ENCODE measurements at places on chromosomes 6 and 20.

DNA sequence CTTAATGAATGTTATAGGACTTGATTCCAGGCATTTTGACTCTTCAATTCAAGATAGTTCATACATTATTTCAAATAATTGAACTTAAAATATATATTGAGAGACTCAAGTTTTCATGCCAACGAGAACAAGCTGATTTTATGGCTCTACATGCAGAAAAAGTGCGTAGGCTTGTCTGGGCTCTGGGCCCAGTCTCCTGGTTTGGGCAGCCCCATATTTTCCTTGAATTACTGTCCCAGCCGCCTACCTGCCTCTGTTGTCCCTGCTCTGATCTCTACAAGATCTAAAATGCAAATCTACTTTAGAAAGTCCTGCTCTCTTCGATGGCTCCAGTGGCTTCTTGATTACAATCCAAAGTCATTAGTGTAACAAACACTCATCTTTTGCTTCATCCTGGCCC is 537.4 kb upstream of the CHD6 start:
- DNase-seq = no peak

DNA sequence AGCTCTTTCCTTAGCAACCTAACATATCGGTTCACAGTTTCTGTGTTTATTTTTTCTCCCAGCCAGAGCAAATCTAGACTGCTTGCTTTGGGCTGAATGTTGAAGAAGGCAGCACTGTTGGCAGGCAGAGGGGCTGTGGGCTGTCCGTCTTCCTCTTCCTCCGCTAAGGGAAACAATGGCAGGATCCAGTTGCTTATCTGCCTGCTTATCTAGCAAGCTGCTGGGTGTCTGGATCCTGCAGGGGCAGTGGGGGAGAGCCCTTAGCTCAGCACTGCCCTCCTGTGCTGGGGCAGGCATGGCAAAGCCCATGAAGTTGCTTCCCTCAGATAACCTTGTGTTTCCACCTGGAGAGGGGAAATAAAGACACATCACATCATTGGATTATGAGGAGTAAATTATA is 92.7 kb upstream of the CD93 start:
- DNase-seq = no peak

- no peak for DNase-seq
Measured at GRCh38 chr6:139964737-139965136, 590.3 kb upstream of the CITED2 start.

- DNase-seq = no peak
Measured at GRCh38 chr6:75282706-75283105, 1.9 kb downstream of the TMEM30A start.

- no peak for DNase-seq
Measured at GRCh38 chr6:145336119-145336518, 399.2 kb downstream of the EPM2A start.

GRCh38 chr6:74534465-74535211 is 671.2 kb downstream of the COL12A1 start:
- DNase-seq = peak; percentile 71

GRCh38 chr20:219290-220115 is 7.6 kb upstream of the DEFB129 start:
- DNase-seq = peak; percentile 12

DNA sequence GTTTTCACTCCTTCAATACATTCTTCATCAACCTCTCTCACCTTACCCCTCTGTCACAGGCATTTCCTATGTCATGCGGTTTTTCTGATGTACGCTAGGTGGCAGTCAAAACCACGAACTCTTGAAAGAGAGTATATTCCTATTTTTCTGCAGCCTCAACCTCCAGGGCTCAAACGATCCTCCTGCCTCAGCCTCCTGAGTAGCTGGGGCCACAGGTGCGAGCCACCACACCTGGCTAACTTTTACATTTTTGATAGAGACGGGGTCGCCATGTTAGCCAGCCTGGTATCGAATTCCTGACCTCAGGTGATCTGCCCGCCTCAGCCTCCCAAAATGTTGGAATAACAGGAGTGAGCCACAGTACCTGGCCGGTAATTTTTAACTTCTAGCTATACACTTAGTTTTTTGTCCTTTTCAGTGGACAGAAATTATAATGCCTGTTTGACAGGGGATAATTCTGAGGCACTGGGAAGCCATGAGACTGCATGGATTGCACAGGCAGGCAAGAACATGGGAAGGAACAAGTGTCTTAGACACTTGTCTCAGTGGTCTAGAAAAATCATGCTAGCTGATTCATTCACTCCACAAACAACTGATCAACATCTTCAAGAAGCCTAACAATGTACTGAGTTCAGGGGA is 22.5 kb upstream of the HFE start:
- DNase-seq = peak; percentile 29

DNA sequence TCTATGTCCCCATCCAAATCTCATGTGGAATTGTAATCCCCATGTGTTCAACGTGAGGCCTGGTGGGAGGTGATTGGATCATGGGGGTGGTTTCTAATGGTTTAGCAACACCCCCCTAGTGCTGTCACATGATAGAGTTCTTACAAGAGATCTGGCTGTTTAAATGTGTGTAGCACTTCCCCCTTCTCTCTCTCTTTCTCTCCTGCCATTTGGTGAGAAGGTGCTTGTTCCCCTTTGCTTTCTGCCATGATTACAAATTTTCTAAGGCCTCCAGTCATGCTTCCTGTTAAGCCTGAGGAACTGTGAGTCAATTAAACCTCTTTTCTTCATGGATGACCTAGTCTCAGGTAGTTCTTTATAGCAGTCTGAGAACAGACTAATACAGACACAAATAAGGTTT is 165.4 kb downstream of the OGFRL1 start:
- DNase-seq = no peak

- DNase-seq = no peak
Measured at GRCh38 chr6:128259029-128259724, 261.2 kb downstream of the PTPRK start.

- DNase-seq = no peak
Measured at GRCh38 chr20:63295846-63296245, 2.9 kb downstream of the COL20A1 start.

DNA sequence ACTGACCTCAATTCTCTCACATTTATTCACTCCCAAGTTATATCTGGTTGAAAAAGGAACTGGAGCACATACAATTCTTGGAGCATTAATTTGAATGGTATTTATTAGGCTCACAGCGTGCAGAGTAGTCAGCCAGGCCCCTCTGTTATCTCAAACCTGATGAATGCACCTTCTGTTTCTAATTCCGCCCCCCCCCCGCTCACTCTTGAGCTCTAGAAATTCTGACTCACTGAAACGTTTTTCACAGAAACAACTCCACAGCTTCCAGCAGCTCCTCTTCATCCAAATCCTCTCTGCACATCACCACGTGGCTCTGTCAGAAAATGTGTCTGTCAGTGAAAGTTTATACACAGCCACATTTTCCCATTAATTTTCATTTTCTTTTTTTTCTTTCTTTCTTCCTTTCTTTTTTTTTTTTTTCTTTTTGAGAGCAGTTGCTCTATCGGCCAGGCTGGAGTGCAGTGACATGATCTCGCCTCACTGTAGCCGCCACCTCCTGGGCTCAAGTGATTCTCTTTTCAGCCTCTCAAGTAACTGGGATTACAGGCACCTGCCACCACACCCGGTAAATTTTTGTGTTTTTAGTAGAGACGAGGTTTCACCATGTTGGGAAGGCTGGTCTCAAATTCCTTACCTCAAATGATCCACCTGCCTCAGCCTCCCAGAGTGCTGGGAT is 109.4 kb downstream of the TBXT start:
- DNase-seq = peak; percentile 56

GRCh38 chr20:57665589-57665971 is 44.2 kb downstream of the PMEPA1 start:
- DNase-seq = no peak

DNA sequence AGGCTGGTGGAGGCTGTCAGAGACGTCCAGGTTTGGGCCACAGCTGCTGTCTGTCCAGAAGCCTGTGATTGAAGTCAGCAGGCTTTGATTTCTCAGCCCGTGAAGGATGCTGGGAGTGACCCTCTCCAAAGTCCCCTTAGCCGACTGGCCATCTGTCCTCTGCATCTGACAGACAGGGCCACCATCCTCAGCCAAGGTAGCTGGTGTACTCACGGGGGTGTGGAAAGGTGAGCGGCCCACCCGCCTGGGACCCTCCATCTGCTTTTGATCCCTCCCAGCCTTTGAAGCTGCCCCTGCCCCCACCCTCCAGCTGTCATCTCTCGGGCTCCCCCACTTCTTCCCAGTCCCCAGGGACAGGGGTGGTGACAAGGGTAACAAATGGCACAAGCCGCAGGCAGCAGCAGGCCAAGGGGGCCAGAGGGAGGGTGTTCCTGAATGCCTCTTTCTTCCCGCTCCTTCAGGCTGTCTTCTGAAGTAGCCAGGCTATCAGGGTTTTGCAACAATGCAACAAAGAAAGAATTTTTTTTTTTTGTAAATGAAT is 84.4 kb downstream of the EYA2 start:
- DNase-seq = no peak

GRCh38 chr20:7195704-7196103 is 428.2 kb downstream of the BMP2 start:
- DNase-seq = peak; percentile 85

GRCh38 chr6:44217332-44218143 is 812 bp downstream of the MYMX start:
- DNase-seq = peak; percentile 38

GRCh38 chr6:157539900-157540752 is 159.1 kb downstream of the ZDHHC14 start:
- DNase-seq = no peak

- DNase-seq = peak; percentile 97
Measured at GRCh38 chr6:4313044-4313686, 177.8 kb upstream of the ECI2 start.

- no peak for DNase-seq
Measured at GRCh38 chr6:54058236-54058635, 53.0 kb upstream of the MLIP start.

- DNase-seq = no peak
Measured at GRCh38 chr6:119643876-119644275, 294.3 kb upstream of the MAN1A1 start.

DNA sequence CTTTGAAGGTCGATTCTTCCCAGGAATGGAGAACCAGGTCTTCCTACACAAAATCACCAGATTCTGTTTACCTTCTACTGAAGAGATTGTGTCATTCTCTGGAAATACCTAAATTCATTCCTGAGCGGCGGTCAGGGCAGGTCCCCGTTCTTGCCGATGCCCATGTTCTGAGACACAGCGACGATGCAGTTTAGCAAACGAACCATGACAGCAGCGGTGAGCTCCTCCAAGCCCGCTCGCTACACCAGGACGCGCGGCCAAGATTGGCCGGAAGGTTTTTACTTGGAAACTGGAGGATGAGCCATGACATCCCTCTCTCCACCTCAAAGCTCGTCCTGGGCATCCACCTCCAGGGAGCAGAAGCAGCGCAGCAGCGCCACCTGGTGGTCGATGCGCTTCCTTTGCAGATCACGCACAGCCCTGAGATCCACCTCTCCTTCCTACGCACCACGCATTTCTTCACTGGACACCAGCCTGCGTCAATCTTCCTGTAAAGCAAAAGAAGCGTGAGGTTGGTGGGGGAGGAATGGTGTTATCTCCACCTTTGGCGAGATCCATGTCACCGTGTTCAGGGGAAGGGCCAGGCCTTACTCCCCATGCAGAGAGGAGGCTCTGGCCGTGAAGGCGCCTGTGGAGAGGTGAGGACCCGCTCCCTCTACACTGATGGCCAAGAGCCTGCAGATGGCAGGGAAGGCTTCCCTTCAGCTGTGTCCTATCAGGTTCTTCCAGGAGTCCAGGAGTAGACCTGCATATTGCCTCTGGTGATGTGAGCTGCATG is 9.9 kb upstream of the HLA-B start:
- DNase-seq = peak; percentile 72

DNA sequence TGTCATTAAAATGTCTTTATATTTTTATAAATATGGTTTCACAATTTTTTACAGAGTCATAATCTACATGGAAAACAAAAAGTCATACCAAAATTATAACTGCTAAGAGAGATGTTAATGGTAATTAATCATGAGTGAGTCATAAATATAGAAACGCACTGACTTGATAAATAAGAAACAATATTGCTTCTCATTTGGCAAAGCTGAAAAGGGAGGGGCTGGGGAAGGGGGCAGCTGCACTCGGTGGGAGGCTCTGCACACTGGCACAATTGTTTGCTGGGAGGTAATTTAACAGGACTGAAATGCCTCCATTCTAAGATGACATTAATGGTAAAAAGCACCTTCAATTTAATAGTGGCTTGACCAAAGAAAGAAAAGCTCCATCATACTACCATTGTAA is 133.3 kb upstream of the AGPAT4 start:
- DNase-seq = no peak

GRCh38 chr6:13638626-13639025 is 23.5 kb downstream of the NOL7 start:
- DNase-seq = no peak

- DNase-seq = no peak
Measured at GRCh38 chr6:33985947-33986346, 159.9 kb downstream of the GRM4 start.

DNA sequence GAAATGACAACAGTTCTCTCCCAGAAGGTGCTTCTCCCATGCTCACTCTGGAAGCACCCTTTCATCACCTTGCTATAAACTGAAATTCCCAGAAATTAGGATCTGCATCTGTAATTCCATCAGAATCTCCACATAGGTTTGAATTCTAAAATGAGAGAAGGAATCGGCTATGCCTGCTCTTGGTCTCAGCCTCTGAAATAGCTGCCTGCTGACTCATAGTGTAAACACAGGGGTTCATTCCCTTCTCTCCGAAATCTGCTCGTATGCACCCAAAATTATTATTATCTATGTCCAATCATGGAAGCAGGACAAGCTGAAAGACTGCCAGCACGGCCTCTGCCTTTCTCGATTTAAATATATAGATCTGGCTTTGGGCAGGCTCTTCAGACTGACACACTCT is 74.6 kb upstream of the TAB2 start:
- DNase-seq = peak; percentile 46

DNA sequence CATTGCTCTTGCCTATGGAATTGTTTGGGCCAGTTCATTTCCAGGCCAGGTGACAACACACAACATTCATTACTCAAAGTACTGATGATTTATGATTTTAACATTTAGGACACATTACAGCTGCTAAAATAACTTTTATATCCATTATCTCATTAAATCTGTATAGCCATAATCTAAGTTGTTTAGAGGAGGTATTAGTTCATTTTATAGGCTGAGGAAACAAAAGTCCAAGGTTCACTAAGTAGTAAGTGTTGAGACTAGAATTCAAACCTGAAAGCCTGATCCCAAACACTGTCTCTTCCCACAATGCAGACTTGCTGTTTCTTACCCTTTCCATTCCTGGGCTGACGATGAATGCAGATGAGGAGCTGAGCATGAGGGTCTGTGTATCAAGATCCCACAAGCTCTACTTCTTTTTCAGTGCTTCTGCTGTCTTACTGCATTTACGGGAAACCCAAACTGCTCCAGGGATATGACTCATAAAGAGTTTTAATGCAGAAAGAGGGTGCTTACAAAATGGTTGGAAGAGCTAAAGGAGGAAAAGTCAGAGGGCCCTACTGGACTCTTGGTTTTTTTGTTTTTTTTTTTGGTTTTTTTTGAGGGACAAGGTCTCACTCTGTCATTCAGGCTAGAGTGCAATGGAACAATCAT is 17.9 kb downstream of the TENT5A start:
- DNase-seq = no peak

DNA sequence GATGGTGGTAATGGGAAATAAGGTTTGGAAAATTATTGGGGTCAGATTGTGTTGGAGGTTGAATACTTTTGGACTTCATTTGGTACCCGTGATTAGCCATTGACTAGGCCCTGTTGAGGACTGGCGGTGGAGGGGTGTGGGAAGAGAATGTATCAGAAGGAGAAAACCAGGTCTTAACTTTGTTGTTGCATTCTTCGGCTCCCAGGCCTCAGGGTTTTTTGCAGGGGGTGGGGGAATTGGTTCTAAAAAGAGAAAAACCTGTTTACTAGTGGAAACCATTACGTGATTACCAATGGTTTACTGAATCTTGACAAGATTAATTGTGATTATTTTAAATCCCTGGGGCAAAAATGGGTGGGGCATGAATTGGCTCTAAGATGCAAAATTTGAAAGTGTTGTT is 85.1 kb downstream of the PHF20 start:
- DNase-seq = no peak
